Right kidney (tissue), 9 donors: ENCODE measurements at places on chromosomes 12 and 14.

DNA sequence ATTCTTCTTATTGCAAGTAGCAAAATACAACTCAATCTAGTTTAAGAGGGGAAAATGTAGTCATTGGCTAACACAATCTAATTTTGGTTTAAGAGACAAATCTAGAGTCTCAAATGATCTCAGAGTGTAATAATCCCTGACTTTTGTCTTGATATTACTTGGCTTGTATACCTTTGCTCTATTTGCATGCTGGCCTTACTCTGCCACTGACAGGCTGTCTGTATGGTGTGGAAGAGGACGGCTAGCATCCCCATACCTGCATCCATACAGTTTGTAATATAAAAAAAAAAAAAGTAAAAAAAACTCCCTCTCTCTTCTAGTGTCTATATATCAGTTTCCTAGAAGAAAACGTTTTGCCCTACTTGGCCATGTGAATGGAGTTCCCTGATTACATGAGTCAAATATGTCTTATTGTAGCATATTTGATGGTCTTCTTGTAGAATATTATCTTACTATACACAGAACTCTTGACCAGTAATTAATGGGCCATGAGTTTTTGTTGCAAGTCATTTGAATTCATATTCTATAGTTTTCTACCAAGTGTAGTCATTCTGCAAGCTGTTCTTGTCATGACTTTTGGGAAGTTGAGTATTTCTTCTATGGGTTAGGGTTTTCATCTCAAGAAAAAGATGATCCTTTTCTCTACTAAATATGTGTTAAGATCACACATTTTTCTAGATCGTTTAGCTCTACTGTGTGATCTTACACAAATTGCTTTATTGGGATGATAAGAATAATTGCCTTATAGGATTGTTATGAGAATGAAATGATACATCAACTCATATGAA is 8.2 kb downstream of the HIF1A start:
- DNase-seq, result no peak

DNA sequence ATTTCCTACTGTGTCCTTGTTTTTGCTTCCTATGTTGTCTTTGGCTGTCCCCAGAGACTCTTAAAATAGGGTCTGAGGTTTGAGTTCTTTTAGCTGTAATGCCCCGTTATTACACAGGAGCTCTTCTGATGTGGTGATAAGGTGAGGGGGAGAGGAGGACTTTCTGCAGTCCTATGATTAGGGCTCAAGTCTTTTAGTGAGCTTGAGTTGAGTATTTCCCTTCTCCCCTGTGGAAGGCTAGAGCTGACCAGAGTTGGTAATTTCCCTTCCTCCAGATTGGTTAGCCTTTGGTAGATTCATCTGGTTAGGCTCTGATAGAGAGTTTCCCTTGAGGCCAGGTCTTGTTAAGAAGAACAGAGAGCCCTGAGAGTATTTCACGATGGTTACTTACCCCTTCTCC is 4.3 kb upstream of the HIF1A start:
- DNase-seq, result no peak

GRCh38 chr12:46357438-46358324 is 14.9 kb downstream of the SLC38A2 start:
- DNase-seq, result no peak

DNA sequence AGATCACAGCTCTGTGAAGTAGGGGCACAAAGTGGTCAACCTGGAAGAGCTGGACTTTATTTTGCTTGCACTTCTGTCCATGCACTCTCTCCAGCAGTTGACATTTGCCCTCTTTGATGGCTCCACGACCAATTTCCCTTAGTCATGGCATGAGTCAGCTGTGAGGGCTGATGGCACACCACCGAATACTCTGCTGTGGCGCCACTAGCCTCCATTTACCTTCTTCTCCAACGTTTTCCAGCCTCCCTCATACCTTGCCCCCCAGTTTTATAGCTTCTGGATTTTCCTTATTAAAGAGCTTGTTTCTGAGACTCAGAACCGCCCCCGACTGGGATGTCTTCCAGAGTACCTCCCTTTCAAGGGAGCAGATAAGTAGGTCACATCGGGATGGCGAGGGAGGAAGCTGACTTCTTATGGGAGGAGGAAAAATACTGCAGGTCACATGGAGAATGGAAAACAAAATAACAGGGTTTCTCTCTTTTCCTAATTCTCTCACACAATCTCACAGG is 17.6 kb downstream of the NINJ2 start:
- DNase-seq, result no peak

DNA sequence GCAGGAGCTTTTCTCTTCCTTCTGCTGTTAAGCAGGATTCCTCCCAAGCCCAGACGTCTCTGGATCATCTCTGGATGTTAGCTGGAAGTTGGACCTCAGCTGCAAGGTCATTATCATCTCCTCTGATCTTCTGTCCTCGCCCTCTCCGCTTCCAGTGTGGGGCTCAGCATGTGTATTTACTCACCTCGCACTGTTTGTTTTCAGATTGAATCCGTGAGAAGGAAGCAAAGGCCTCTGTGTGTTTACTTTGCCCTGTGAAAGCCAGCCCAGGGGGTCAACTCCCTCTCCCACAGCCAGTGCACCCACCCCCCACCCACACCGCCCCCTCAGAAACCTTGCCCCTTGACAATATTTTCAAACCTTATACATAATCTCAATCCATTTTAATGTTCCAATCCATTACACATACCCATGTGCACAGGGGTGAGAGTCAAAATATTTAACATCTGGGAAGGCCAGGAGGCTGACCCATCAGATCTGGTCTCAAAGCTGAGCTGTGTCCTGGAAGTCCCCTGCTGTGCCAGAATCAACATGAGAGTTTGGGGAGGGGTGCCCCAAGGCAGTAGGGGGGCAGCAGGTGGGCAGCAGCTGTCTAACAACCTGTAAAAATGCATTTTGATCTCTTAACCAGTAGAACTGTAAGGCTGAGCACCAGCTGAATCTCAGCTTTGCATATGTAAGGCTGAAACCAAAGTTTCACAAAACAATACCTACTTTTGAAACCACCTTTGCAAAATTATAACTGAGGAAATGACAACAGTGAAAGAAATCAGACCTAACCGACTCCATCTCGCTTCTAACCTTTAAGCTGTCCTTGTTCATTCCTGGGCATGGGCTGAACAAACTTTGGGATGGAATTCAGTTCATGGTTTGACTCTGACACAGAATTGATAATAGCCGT is 157.9 kb downstream of the ZNF664 start:
- no peak for DNase-seq

- DNase-seq, result no peak
Observed at GRCh38 chr12:38930990-38931389, 25.6 kb upstream of the CPNE8 start.

DNA sequence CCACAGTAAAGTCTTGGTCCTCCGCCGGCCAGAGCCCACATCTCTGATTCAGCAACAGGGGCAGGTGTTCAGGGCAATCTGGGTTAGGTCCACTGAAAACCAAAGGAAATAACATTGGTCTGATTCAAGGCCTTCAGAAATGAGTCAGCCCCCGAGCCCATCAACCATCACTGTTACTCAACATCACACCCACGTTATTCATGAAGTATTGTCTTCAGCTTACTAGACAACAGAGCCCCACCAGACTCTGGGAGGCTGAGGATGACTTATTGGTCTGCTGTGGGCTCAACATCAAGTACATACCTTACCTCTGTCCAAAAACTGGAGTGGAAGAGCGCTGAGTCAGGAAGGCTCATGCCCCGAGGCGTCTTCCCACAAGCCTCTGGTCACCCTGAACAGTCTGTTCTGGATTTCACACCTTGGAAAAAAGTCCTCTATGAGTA is 97.5 kb downstream of the ZFP36L1 start:
- no peak for DNase-seq

- DNase-seq, result peak; percentile 32
Observed at GRCh38 chr14:21454843-21455544, 929 bp downstream of the CHD8 start.

DNA sequence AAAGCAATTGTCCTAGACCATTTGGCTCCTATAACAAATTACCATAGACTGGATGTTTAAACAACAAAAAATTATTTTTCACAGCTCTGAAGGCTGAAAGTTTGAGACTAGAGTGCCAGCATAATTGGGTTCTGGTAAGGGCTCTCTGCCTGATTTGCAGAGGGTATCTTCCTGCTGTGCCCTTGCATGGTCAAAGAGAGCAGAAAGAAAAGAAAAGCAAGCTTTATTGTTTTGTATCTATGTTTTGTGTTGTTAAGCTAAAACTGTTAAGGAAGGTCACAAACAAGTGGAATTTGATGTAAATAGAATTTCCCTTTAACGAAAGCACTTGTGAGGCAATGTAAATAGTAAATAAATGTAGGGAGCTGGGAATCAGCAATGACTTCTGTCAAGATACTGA is 1031.0 kb upstream of the ATXN7L3B start:
- DNase-seq, result no peak

DNA sequence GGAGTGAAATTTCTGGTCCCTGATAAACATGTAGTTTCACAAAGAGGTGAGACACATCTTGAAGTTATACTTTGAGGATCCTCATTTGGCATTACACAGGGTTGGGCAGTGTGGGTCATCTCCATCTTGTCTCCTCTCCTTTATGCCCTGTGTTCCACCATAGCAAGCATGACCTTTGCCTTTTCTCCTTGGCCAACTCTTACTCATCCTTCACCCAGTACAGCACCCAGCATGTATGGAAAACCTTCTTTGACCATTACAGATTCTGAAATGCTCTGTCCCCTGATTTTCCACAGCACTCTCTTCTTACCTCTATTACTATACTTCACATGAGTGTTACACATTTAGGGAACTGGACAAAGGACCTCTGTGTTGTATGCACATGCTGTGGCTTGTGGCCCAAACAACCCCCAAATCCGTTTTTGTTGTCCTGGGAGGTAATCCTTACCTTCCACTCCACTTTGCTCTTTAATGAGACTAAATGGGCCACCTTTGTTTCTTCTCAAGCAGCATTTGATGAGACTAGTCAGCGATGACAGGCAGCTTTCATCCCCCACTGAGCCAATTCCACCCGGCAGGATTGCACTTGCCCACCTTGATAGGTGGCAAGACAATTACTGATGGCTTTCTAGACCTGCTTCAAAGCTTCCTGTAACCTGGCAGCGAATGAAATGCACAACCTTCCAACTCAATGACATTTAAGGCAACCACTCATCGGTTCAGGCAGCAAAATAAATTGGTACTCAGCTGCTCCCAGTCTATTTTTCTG is 163.5 kb downstream of the MON2 start:
- no peak for DNase-seq
